ENCODE measurements at places on chromosomes 2 and 18.

GRCh38 chr2:236363711-236364277 lies 99.6 kb upstream of the ASB18 start:
- DNase-seq: no peak

DNA sequence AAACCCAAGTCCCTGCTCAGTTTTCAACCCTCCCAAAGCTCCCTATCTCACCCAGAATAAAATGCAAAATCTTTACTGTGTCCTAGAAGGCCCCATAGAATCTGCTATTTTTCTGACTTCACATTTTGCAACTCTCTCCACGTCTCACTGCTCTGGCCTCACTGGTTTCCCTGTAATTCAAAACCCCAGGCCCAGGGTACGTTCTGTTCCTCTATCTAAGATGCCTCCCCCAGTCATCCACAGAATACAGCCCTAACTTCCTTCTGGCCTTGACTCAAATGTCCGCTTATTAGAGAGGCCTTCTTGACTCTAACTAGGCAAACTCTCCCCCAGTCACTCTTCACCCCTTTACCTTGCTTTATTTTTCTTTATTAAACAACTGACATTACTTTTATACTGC lies 42.0 kb downstream of the FAM161A start:
- no peak for DNase-seq

DNA sequence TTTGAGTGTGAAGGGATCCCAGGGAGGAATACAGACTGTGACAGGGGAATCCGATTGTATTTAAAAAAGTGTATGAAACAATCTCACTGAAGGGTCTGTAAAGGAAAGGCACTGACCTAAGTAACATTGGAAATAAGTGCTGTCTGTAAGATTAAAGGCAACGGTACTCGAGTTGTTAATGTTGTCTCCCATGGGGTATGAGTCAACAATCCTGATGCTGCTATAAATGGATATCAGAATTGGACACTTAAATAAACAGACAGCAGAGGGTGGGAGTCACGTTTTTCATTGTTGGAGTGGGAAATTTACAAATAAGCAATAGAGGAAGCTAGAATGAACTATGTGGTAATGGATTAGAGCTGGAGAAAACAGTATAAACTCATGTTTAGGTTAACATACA lies 452.4 kb upstream of the RGPD4 start:
- DNase-seq: no peak

GRCh38 chr18:22563164-22563583 lies 145.5 kb upstream of the CTAGE1 start:
- no peak for DNase-seq

- DNase-seq: no peak
Measured at GRCh38 chr2:211793690-211794089, 744.9 kb downstream of the ERBB4 start.

GRCh38 chr18:43651057-43651456 lies 373.8 kb upstream of the SYT4 start:
- DNase-seq: no peak

DNA sequence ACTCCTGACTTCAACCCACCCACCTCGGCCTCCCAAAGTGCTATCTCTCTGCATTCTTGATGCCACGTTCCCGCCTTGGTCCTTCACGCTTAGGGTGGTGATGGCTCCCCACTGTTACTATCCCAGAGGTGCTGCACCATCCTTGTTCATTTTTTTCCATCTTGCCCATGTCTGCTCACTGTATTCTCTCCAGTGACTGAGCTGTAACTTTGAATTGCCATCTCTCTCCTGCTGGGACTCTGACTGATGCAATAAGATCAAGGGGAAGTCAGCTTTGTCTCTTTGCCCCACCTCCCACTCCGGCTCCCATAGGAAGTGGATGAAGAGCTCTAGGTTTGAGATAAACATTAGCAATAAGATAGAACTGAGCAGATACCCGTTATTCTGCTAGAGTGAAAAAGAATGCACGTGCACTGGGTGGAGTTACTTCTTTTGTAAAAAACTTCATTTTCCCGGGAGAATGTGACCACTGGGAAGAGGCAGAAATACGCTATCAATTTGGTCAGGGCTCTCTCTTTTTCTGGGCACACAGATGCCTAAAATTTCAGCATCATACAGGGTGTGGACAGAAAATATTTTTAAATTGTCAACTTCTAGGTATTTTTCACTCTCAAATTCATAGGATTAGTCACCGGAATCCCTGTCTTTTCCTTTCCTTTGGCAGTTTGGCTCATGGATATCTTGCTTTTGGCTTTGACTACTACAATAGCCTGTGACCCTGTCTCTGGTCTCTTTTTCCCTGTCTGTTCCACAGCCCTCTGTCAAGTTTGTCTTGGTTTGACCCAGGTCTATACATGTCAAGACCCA lies 105.4 kb downstream of the POLR1A start:
- DNase-seq: no peak

DNA sequence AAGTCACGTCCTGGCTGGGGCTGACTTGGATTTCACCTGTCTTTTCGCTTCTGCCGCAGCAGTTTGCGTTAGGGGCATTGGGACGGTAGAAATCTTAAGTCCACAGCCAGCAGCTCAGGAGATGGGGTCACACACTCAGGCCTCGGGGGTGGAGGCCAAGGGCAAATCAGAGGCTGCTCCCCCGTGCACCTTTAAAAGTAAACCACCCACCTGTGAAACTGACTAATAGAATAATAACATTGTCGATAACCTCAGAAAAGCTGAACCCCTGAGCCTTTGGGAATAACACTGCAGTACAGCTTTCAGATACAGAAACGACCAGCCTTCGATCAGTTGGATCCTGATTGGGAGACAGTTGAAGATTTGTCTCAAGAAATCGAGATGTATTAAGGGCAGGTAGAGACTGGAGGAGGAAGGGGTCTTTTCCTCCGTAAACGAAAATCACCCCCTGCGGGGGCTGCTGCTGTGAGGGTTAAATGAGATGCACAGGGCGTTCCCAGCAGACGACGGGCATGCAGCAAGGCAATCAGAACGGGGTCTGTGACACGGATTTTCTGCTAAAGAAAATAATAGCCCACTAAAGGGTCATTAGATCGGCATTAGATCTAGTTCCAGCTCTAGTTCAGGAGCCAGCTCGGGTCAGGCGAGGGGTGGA lies 16.4 kb upstream of the NFATC1 start:
- DNase-seq: no peak

DNA sequence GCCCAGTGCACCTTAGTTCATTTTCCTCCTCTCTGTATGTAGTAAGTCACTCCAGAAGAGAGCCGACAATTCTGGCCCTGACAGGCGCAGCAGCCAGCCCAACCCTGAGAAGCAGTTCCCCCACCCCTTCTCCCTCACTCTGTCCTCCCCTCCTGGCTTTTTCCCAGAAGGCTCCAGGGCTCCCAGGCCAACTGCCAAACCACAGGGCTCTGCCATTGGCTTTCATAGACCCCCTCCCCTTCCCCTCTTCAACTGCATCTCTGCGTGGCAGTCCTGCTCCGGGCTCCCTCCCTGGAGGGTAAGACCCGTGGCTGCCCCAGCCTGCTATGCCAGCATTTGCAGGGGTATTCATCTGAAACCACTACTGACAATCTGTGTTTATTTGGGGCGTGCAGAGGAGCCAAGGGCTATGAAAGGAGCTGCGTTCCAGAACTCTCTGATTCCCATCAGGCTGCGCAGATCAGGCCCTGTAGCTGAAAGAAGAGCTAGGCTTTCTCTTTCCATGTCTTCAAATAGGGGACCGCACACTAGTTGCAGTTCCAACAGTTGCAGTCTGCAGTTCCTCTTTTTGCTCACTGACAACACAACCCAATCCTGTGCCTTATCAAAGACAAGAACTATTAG lies 388.6 kb upstream of the TNP1 start:
- no peak for DNase-seq

DNA sequence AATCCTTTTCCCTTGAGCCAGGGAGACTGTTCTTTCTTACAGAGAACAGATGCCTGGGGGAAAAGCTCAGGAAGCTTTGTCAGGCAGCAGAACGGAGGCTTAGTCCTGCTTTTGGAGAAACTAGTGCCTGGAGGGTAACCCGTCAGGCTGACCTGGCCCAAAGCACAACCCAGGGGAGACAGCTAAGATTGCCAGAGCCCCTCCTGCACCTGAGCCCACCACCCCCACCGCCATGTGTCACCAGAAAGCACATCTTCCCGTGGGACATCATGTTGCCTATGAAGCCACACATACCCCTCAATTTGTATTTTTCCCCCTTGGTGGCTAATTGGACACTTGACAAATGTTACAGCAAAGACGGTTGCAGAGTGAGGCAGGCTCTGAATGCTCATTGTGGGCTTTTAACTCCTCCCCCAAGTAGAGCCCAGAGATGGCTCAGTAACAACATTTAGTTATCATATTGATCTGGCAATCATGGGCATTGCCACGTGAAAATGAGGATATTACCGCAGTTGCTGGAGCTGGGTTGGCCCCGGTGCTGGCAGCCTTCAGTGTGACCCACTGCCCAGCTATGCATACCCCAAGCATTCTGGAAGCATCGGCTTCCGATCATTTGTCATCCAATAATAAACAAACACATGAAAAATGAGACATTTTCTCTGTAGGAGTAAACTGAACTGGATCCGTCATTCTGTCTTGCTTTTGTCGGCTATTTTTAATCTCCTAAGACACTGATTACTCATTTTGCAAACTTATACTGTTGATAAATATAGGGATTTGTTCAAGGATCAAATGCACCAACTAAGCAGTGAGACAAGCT lies 229.5 kb downstream of the ATAD2B start:
- DNase-seq: no peak

DNA sequence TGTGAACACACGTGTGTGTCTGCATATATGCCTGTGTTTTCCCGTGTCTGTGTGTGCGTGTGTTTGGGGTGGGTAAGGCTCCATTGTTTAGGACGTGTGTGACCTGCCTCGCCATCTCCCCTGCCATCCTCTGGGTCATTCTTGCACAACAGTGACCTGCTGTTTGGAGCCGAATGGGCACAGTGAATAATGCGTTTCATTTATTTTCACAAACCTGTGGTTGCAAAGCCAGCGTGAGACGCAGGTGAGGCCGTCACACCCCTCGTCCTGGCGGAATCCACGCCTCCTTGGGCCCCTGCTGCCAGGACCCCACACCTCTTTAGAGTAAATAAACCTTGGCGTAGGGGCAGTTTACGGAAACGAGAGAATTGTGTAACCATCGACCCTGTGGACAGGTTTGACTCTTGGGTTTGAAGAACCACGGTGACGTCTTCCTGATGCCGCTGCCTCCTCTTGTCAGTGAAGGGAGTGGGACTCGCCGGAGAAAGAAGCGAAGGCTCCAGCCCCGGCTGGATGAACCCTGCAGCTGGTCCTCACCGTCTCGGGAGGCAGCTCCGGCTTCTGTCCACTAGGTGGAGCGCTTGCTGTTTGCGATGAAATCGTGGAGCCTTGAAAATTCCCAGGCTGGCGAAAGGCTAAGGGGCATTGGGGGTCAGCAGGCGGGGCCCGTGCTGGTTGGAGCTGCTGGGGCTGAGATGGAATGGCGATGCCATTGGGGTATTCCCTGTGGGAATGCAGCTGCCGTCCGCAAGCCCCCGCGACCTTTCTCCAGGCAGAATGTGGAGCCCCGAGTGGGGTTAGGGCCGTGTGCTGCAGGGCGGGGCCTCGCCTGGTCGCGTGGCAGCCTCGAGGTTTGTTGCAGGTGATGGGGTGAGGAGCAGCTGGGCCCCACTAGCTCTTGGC lies 81.1 kb downstream of the RTP5 start:
- no peak for DNase-seq

GRCh38 chr2:128691526-128691925 lies 372.9 kb upstream of the HS6ST1 start:
- no peak for DNase-seq

DNA sequence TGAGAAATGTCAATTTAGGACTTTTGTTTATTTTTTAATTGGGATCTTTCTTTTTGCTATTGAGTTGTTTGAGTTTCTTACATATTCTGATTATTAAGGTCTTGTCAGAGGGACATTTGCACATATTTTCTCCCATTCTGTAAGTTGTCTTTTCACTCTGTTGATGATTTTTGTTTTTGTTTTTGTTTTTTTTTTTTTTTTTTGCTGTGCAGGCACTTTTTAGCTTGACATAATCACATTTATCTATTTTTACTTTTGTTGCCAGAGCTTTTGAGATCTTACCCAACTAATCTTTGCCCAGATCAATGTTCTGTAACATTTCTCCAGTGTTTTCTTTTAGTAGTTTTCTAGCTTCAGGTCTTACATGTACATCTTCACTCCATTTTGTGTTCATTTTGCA lies 166.6 kb downstream of the EPHA4 start:
- DNase-seq: no peak

- DNase-seq: no peak
Measured at GRCh38 chr2:205700331-205701132, 18.2 kb downstream of the NRP2 start.

DNA sequence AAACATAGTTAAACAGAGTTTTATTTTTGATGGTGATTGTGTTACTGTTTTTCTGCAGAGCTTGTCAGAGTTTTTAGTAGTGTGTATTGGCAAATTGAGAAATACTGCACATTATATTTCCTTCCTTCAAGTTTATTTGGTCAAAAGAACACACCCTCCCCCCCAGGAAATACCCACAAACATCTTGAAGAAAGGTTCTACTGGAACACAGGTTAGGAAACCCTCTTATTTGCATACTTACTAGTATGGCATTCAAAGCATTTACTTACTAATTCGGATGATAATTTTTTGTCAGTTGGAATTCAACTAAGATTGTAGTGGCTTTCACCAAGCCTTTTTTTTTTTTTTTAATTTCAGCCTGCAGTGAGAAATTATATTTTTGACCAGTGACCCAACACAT lies 9.1 kb downstream of the CAB39 start:
- DNase-seq: no peak

DNA sequence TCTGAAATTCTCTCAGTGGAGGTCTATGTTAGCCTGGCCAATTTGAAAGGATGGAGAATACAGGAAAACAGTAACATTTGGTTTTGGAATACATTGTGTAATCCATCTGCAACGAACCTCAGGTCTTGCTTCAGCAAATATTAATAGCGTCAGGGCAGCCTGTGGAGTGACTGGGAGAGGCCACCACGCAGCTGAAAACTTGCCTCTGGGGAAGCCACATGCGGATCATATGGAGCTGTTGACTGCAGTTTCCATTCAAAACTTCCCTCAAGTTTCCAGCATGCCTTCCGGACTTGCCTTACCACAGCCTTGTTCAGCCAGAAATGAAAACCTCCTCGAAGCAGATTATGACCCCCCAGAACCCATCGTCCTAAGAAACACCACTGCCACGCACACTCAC lies 25.7 kb downstream of the BCL11A start:
- no peak for DNase-seq

DNA sequence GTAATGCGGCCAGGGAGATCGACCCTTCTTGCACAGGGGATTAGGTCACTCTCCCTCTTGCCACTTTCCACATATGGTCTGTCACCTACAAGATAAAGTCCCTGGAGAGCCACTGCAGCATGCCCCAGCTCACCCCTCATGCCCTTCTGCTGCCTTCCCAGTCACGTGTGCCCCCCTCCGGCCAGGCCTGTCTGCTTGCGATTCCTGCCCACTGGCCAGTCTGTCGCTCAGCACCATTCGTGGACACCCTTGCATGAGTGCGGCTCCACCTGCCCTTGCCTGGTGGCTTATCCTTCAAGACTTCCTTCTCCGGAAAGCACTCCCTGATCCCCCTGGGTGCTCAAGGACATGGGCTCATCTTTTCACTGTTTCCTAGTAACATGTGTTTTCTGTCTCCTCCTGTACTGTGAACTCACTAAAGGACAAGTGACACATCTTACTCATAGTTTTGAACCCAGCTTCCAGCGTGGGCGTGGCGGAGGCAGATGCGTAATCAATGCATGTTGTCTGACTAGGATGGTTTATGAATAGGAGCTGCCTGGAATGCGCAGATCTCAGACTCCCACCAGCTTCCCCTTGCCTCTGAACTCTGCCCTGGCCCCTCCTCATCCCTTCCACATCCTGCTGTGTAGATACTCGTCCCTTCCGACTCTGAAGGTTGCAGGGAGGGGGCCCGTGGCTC lies 7.8 kb upstream of the NT5DC4 start:
- no peak for DNase-seq

- no peak for DNase-seq
Measured at GRCh38 chr18:61891894-61892293, 913 bp downstream of the RNF152 start.

Measured in stimulated activated CD4-positive, alpha-beta T cell treated with anti-CD3 and anti-CD28 coated beads, Interleukin-1b, Interleukin-23, amount 100 ng/mL, for 1 hour (primary cell).